CD4-positive, alpha-beta T cell treated with Interleukin-17A for 4 hours (primary cell): ENCODE measurements at places on chromosomes 4 and X.

- no peak for DNase-seq
These were observed 6.9 kb upstream of the AFF1 start for GRCh38 chr4:86927843-86928395.

DNA sequence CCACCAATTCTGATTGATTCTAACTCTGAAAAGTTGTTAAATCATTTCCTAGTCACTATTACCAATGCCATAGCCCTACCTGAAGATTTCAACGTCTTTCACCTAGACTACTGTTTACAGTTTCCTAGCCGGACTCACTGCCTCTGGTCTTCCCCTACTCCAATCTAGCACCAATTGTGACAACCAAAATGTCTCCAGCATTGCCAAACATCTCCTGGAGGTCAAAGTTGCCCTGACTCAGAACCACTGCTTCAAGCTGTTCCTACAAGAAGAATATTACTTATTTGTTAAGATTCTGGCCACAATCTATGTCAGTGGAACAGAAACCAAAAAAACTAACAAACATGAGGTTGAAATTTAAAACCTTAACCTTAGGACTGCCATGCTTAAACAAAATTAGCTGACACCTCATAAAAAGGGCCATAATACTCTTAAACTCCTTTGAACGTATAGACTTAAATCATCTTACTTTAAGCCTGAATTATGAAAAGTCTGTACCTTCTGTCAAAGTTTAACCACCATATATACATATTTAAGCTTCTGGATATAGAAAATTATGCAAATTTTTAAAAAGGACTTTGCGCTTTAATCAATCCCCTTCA lies 2.1 kb downstream of the PDS5A start:
- DNase-seq, result no peak

DNA sequence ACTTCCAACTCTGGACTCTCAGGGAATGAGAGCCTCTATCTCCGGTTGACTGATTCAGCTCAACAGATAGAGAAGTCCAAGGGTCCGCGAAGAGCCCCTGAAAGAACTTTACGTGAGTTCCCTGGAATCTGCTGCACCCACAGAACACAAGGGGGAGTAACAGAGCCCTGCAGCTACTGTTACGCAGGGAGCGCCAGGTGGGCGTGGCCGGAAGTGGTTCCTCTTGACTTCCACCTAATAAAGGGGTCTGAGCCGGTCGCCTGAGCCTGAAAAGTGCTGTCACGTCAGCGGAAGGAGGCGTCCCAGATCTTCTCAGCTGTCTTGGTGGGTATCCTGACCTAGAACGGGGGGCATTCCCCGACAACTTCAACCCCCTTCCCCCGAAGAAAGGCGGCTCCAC lies at the start of gene MAGEB6:
Gene MAGEB6 (plus strand): TSS at position 237 of the 400 bp plus-strand sequence. CDS start 1,407 bp downstream, outside the sequence.
- no peak for DNase-seq

DNA sequence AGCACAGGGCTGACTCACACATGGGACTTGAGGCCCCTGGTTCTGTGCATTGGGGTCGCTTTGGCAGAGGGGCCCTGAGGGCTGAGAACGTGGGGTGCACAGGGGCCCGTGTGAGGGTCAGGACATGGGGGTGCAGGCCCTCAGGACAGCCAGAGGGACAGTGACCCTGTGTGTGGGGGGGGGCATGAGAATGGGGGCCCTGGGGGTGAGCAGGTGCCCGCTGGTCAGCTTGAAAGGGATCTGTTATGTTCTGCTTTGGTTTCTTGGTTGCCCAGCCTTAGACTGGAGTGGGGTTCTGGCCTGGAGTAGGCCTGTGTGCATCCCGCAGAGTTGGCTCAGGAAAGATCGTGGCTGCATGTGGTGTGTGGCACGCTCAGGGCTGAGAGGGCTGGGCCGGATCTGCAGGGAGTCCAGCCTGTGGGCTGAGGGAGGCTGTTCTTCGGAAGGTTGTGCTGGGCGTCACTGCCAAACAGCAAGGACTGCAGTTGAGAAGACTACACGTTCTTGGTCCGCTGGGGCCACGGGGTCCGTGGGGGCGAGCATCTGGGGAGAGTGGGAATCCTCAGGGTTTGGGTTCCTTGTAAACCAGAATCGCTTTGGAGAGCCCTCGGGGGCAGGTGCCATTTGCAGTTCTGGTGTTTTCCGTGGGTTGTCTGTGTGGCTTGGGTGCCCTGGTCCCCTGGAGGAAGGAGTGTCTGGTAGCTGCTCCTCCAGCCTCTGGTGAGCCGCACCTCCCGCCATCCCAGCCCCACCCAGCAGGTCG lies 15.2 kb upstream of the UVSSA start:
- no peak for DNase-seq

- no peak for DNase-seq
These were observed 45.6 kb upstream of the ANK2 start for GRCh38 chr4:113003841-113004240.

DNA sequence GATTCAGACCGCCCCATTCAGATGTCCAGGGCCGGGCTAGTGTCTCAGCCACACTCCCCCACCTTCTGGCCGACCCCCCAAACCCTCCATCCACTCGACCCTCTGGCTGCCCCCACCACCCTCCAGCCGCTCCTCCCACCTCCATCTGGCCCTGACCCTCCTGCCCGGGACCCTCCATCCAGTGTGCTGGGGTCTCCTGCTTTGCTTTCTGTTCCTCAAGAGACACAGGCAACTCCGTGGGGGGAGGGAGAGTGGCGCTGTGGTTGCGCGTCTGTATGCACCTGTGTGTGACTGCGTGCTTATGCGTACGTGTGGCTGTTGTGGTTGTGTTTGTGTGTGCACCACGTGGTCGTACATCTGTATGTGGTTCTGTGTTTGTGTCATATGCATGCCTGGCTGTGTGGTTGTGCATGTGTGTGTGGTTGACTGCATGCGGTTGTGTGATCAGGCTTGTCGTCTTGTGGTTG lies 33.3 kb downstream of the CPLX1 start:
- peak; percentile 27 for DNase-seq

- peak; percentile 24 for DNase-seq
These were observed 54.3 kb downstream of the LRBA start for GRCh38 chr4:150960818-150961217.

DNA sequence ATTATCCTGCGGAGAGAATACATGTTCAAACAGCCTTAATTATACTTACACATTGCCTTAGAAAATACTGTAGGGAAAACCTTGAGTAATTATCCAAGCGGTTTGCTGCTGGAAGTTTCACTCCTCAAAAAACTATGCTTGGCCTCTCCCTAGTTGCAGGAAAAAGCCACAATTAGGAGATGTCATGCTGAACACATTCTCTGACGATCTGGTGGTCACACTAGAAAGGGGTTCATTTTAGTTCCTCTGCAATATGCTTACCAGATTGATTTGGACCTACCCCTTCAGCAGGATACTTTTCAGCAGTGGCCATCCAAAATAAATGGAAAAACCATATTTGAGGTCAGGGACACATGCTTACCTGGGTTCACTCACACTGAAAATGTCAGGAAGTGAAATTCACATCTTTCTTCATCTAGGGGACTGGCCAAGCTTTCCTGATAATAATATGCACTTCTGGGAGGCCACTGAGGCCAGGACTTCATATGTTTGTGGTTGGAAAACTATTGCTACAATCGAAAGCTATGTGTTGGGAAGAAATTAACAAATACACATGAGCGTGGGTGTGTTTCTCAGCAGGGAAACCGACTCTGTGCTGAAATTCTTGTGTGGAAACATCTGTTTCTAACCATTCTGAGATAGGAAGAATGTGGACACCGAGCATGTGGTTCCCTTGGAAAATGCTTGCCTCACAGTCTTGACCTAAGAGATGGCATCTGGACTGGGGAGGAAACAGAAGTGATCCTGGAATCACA lies 68.8 kb downstream of the ATXN3L start:
- no peak for DNase-seq

- DNase-seq, result no peak
These were observed 238.1 kb downstream of the INPP4B start for GRCh38 chr4:142607976-142608375.

DNA sequence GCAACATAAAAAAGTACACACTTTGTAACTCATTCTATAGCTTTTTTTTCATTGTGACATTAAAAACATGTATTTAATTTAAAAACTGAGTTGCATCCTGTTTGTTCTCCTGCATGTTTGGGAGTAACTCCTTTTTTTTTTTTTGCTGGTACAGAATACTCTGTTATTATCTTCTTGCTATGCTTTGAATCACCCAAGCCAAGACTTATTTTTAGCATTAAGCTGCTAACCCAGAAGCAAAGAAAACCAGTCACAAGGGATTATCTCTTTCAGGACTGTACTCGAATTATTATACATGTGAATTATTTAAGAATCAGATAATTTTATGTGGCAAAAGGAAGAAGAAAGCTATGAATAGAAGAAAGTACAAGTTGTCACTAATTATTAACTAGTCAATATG lies 194.9 kb downstream of the ADAMTS3 start:
- no peak for DNase-seq
